Germinal center (tissue), 1 donor: ENCODE measurements at places on chromosomes 1 and 21.

- no peak for DNase-seq
These were observed 66.1 kb downstream of the HTR6 start for GRCh38 chr1:19730793-19731192.

- DNase-seq: no peak
These were observed 32.8 kb downstream of the PADI6 start for GRCh38 chr1:17404820-17405219.

DNA sequence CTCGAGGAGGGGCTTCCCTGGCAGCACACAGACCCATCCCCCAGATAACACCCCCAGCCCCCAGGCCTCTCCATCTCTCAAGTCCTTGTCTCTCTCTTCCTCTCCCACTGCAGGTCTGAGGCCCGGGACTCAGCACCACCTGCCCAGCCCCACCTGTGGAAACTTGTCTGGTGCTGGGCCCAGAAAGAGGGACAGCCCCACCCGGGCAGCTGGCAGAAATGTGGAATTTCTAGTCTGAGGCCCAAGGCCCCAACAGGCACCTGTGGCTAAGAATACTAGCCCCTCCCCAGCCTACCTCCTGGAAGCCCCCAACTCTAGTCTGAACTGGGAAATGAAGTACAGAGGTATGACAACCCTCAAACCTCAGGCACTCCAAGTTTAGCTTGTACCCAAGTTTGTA is 15.4 kb downstream of the TTC39A start:
- no peak for DNase-seq

- DNase-seq: no peak
These were observed 24.3 kb downstream of the RAP1GAP start for GRCh38 chr1:21644906-21645305.

- DNase-seq: no peak
These were observed 94.3 kb downstream of the ADGRL4 start for GRCh38 chr1:78911956-78912880.

DNA sequence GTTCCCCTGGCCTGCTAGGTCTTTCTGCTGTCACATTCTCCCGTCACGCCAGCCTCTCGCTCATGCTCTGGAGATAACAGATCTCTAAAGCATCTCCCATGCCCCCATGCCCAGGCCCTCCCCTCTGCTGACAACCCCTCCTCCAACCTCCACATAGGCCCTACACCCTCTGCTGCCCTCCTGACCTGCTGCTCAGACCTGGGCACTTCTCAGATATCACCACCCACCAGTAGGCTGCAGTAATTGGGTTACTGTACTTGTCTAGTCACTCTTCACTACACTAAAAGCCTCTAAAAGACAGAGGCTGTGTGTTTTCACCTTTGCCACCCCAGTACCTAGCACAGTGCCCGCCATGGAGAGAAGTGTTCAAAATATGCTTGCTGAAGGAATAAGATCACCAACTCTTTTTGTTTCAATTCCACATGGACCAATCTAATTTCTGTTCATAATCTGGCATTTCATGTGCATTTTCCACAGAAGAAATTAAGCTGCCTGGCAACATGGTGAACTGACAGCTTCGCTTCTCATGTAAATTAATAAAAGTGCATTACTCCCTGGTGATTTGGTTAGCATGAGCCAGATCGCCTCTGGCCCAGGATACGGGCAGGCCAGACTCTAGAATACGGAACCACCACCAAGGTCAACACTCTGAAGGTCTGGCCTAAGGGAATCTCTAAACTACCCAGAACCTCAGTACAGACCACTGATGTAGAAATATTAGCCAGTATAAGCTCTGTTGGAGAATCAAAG is 20.7 kb downstream of the LBR start:
- no peak for DNase-seq
